ENCODE measurements at places on chromosomes 7 and 10.
A peak's percentile ranks its signal among the peaks of the same experiment; 100 is the strongest.

DNA sequence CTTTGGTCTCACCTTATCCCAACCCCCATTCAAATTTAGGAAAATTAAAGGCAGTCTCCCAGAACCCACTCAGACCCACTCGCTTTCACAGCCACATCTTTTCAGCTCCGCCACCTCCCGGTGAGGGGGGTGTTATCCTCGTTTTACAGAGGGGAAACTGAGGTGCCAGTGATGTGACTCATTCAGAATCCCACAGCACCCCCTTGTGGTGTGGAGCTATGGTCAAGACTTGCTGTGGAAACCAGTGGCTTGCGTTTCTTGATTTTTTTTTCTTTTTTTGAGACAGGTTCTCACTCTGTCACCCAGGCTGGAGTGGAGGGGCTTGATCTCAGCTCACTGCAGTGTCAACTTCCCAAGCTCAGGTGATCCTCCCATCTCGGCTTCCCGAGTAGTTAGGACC lies 27.6 kb downstream of the SLC35G1 start:
- peak; percentile 30 for DNase-seq

DNA sequence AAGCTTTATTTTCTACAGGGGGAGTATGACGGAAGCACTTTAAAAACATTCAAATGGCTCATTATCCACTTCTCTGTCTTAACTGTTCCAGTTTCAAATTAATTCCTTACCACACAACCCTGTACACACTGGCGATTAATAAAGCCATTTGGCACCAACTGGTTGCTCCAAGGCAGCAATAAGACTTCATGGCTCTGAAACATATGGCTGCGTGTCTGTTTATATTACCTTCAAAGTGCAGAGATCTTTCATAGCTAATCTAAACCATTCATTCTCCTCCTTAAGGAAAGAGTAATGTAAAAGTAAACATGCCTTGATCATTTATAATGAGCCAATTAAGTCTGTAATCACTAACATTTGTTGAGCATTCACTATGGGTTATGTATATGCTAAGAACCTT lies 325.7 kb downstream of the PARD3 start:
- DNase-seq = no peak

DNA sequence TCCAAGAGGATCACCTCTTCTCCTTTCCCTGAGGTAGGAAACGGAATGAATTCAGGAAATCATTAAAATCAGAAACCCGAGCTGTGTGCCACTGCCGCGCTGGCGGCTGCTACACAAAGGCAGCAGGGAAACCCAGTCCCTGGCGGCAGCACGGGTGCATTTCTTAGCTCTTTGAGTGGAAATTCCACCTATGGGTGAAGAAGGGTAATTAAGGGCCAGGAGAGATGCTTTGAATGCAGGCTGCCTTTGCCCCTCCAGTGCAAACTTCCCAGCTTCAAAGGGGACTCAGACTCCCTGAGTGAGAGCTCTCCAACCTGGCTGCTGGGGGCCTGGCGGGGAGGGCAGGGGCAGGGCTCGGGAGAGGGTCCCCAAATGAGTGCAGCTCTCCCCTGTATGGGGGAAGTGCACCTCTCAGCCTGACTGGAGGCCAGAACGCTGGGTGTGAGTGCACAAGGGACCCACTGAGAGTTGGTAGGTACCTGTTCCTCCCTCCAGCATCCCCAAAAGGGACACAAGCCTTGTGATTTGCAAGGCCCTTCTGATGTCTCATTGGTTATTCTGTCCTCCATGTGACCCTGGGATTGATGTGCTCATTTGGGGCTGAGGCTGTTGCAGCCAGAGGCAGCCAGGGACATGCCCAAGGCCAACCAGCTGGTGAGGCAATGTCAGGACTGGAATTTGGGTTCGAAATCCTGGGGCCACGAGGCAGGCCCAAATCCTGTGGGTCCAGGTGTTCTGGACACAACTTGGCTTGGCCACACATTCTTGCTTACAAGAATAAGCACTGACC lies 16.3 kb upstream of the ZMIZ1 start:
- DNase-seq = peak; percentile 51

DNA sequence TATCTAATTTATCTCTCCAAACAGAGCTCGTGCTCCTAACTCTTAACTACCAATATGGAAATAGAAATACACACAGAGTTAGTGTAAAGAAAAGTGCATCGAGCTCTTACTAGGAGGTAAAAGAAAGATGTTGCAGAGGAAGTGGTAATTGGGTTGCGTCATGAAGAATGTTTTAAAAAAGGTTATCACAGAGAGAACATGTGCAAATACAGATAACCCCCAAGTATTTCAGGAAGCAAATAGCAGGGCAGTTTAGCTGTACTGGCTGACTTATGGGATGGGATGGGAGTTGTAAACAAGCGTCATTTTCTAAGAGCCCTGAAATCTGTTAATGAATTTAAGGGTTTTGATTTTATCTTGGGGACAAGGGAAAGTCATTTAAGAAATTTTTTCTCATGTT lies 153.9 kb downstream of the AGMO start:
- peak; percentile 79 for DNase-seq

DNA sequence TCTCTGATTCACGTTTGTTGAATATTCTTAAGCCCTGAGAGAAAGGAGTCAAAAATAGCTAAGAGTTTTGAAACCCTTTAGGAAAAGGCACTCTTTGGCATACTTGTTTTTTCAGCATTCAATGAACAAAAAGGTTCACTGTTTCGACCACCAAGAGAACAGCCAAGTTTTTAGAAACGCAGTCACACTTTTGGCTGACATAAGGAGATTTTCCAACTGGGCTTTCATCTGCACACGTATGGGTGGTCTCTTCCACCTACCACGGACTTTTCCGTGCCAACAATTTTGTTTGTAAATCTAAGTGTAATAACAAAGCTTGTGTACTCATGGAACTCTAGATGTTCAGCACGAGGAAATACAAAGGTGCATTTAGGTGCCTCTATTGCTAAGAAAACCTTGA lies 270.3 kb downstream of the WDR11 start:
- no peak for DNase-seq

DNA sequence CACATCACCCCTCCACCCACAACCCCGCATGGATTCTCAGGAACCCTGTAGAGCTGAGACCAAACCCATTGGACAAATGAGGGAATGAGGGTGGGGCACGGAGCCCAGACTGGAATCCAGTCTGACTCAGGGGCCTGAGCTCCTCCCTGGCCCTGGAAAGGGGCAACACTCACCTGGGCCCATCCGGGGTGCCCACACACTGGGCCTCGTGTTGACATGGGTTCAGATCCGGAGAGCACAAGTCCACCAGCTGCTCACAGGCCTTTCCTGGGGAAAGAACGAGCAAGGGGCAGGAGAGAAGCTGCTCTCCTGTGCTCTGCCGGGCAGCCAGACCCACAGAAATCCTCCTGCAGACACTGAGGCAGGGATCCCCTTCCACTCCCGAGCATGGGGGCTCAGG lies 172.2 kb downstream of the SLIT1 start:
- DNase-seq = no peak

- DNase-seq = no peak
Observed at GRCh38 chr10:26743091-26743490, 45.6 kb downstream of the PDSS1 start.

DNA sequence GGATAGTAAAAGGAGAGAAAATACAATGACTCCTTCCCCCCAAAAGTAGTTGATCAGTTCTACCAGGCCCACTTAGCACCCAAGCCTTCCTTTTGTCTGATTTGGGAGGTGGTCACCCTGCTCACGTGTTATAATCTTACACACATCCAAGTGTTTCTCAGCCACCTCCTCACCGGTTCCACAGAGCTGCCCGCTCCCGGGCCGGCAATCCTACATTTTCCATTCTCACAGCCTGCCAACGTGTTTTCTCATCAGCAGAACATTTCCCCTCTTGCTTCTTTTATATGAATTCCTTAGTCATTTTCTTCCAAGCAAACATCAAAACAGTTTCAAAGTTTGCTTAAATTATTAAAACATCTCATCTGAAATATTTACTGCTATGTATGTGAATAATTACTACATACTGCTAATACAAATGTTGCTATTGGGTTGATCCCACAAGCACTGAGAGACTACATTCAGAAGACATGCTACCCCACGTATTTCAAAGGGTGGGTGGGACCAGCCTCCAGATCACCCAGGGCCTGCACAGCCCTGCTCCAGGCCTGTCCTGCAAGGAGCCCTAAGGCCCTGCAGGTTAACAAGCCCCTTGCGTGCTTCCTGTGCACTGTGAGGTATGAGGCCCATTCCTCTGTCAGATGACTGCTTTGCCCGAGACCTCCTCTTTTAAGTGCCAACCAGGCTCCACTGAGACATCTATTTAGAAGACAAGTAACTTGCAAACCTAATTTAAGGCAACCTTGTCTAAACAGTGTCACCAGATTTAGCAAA lies 75.3 kb downstream of the GRB10 start:
- DNase-seq = no peak

DNA sequence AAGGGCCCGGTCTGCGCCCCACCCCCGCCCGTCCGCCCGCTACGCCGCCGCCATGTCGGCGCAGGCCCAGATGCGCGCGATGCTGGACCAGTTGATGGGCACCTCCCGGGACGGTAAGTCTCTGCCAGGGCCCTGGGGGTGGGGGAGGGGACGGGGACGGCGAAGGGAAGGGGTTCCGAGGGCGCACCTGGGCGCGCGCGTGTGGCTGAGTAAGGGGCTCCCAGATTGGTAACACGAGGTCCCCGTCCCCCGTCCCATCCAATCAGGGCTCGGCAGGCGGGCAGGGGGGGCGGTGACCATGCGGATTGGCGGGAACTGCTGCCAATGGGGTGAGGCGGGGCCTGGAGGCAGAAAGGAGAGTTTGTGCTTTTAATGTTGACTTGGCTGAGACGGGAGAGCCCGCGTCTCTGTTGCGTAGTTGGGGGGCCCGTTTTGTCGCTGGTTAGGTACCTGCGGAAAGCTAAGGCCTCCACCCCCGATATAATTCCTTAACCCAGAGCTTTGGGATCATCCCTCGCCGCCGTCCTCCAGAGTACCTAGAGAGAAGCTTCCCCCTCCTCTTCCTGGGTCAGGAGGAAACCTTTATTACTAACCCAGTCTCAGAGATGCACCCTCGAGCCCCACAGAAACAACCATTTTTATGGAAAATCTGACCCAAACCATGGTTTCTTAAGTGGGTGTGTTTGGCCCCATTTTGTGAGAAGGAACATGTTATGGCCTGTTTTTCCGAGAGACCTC lies 685 bp downstream of the LUC7L2 start:
- DNase-seq = peak; percentile 97

- DNase-seq = no peak
Observed at GRCh38 chr7:44796034-44796503, 412 bp upstream of the PPIA start.

DNA sequence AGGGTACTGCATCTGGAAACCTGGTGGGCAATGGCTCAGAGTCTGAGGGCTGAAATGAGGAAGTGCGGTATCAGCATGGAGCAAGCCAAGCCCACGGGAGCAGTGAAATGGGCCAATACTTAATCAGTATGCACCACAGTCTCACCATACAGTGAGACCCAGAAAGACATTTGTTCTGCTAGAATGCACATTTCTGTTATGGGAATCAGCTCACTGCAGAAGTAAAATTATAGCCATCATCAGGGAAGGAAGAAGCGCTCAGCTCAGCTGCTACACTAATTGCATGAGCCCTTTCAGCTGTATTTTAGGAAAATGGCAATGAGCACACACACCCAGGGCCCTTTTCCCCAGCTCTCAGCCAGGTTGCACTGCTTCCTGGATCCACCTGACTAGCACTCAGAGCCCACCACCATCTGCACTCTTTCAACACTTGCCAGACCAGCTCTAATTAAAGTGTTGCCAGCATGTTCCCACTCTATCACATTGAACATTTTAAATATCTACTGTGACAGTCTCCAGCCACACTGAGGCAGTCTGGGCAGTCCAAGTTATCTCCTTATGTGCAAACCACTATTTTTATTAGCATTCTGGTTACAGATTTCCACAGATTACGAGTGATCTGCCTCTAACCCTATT lies 44.2 kb upstream of the PIK3AP1 start:
- DNase-seq = peak; percentile 27

- DNase-seq = no peak
Observed at GRCh38 chr10:104485632-104486031, 132.0 kb downstream of the CFAP58 start.

DNA sequence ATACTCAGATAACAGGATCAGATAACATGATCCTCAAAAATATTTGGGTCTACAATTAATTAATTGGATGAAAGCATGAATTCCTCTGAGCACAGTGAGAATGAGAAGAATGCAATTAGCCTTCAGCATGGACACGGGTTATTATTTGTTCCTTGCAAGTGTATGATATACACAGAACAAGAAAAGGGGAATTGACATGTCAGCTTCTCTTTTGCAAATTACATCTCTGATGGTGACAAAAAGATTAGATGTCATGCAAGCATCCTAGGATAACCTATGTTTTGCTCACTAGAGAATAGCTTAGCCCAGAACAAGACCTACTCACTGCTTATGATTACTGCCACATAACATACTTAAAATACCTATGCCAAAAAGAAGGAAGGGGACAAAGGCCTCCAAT lies 120.3 kb downstream of the ABLIM1 start:
- no peak for DNase-seq

GRCh38 chr7:73718438-73718881 lies 1.0 kb downstream of the STX1A start:
- no peak for DNase-seq

DNA sequence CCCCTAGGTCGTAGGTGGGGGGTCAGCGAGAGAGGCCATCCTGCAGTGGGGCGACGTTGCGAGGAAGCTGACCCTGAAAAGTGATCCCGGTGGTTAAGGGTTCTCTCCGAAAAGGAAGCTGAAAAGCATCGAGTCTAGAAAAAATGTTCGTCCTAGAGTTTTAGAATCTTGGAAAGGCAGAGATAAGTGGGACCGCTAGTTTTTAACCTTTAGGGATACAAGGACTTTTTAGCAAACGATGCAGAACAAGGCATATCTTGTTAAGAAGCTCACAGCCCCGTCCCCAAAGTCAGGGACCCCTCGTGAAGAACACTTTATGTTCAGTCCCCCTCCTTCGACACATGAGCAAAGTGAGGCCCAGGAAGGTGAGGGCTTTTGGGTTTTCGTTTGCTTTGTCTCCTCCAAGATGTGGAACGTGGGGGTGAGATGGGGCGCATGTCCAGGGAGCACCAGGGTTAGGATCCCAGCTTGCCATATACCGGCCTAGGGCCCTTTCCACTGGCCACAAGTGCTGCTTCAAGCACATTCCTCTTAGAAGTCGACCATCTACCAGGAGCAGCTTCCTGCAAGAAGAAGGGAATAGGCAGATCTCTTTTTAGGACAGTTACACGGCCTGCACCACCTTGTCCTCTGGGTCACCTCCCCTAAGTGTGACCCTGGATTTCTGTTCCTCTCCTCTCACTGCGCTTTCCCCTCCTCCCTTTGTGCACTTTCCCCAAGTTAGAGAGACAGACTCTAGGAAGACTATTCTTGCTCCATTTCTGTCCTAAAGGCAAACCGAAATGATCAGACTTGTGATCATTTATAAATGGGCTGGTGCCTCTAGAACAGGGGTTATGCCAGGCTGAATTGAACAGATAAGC lies 969 bp downstream of the SLC35G1 start:
- DNase-seq = peak; percentile 44

GRCh38 chr7:134328900-134329299 lies 12.2 kb upstream of the SLC35B4 start:
- no peak for DNase-seq

DNA sequence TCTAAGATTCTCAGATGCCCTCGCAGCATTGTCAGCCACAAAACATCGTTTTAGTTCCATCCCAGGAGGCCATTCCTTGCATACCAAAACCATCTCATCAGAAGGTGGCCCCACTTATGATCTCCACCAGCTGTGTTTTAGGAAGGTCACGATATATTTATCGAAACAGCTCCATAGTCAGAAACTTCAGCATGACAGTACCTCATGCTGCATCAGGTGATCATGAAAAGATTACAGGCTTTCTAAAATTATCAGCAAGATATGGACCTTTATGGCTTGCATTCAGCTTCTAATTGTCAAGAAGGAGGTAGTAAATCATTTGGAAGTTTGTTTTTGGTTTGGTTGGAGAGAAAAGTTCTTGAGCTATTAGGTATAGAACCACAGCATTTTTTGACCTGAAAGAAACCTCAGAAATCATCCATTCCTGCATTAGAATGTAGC lies 20.0 kb downstream of the JAZF1 start:
- DNase-seq = no peak

All from erythroblast (primary cell).